ENCODE measurements at places on chromosomes 11 and 22.

GRCh38 chr11:101949680-101950220, 33.4 kb upstream of the ANGPTL5 start:
- no peak for DNase-seq

- DNase-seq = no peak
Measured at GRCh38 chr22:45051946-45052345, 42.1 kb upstream of the PHF21B start.

DNA sequence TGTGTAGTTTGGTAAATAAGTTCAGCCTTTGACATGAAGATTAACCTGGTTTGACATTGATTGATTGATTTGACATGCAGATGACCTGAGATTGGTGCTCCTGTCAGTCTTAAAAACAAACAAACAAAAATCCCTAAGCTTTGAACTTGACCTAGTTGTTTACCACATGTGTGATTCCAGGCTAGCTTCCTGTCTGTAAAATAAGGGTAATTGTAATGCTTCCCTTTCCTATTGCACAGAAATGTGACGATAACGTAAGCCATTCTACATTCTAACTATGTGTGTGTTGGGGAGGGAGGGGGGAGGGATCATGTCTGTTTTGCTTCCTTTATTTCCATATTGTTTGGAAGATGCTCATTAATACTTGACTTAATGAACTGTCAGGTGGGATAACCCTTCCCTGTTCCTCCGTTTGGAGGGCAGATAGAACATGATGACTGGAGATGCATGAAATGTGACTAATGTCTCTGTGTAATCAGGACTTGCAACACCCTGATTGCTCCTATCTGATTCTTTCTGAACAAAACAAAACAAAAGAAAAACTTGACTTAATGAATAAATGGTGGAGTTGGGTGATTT, 106.1 kb upstream of the CLMP start:
- no peak for DNase-seq

DNA sequence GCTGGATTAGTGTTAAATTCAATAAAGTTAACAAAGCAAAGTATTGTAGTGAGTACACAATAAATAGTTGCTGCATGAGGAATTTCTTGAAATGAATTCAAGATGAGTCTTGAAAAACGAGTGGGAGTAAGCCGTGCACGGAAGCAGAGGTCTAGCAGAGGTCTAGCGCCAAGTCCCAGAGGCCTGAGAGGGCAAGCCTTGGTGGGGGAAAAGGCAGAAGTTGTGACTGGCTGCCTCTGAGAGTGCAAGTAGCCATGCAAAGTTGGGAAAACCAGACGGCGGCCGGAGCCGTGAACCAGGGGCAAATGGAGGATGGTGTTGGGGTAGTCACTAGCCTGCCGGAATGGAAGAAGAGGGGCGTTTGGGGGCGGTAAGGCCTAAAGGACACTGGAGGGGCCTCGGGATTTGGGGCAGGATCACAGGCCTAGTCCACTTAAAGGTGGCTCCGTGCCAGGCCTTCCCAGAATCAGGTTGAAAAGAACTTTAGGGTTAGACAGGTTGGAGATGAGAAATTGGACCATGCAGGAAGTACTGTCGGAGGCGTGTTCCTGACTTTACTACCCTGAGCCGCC, 379 bp upstream of the SLC3A2 start:
- no peak for DNase-seq

- no peak for DNase-seq
Measured at GRCh38 chr11:65849771-65850216, 8.2 kb downstream of the CFL1 start.

Data from stimulated activated CD8-positive, alpha-beta memory T cell treated with anti-CD3 and anti-CD28 coated beads, Interleukin-4, amount 100 ng/mL, for 4 hours (primary cell).